T follicular helper cell (primary cell): ENCODE measurements at places on chromosomes 7 and 10.

GRCh38 chr7:130880668-130881067 lies 146.7 kb upstream of the KLF14 start:
- DNase-seq, result no peak

GRCh38 chr7:101676956-101677355 lies 47.9 kb upstream of the MYL10 start:
- no peak for DNase-seq

DNA sequence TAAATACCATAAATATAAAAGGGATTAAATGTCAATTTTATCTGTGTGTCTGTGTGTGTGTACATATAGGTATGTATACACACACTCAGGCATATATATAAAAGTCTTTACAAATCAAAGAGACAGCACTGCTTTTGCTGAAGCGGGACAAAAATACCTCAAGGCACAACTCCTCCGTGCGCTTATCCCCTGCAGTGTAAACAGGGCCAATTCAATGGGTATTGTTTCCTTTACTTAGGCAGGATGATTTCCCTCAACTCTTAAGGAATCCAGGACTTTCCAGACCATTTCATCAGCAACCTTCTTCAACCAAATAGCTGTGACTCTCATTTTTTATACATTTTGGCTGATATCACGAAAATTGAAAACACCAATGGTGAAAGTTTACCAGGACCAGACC lies 227.7 kb downstream of the CRPPA start:
- no peak for DNase-seq

- DNase-seq, result no peak
These were observed 151.2 kb upstream of the MINDY3 start for GRCh38 chr10:16011548-16011947.

- no peak for DNase-seq
These were observed 136.4 kb downstream of the WNT2 start for GRCh38 chr7:117186218-117187010.

DNA sequence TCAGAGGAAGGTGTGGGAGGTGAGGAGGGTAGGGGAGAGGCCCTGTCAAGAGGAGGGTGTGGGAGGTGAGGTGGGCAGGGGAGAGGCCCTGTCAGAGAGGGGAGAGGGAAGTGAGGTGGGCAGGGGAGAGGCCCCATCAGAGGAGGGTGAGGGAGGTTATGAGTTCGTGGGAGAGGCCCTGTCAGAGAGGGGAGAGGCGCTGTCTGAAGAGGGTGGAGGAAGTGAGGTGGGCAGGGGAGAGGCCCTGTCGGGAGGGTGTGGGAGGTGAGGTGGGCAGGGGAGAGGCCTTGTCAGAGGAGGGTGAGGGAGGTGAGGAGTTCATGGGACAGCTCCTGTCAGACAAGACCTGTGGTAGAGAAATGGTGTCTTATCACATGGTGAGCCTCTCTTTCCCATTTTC lies 74.4 kb downstream of the INPP5A start:
- DNase-seq, result no peak

DNA sequence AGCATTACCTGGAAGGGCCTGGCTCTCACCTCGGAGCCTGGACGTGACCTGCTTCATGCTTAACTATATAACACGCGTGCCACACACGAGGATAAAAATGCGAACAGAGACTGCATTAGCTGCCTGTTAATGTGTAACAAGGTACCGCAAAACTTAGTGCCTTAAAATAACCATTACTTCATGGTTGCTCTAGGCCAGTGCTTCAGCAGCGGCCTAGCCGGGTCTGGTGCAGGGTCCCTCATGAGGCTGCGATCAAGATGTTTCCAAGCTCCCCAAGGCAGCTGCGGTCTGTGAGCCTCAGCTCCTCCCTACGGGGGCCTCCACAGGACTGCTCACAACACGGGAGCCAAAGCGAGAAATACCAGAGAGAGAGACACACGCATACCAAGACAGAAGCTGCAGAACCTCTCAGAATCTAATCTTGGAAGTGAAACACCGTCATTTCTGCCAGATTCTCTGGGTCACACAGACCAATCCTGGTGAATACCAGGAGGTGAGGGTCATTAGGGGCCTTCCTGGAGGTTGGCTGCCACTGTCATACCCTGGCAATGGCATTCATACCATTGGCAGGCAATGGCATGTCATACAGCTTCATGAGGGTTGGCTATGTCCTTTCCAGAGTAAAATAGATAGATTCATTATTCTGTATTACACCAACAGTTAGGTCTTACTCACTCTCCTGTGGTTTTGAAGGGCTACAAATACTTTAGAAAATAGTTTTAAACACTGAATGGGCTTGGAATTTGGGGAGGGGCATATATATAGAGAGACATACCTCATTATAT lies 94.5 kb downstream of the HIPK2 start:
- no peak for DNase-seq

DNA sequence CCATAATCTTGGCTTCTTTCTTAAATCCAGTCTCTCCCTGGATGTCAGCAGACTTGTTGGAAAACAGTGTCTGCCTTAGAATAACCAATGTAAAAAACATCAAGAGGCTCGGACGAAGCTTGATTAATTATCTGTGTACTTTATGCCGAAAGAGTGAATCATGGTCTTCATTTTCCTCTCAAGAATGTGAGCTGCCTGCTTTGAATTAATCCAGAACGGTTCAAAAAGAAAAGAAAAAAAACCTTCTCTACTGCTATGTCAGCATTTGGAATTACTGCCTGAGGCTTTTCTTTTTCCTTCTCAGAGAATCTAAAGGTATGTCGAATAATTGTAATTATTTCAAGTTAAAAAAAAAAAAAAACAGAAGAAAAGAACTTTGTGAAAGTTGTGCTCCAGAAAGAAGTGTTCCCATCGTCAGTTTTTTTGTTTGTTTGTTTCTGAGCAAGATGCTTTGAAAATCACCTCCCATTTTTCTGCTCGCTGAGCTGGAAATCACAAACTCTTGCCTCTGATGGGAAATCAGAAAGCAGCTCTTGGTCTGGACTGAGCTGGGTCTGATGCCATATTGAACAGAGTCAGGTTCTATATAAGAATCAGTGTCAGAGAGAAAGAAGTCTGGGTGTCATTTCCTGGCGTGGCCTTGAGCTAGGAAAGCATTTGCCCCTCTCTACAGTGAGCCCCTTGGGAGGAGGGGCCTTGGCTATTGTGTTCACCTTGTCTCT lies 20.2 kb downstream of the PLPP4 start:
- DNase-seq, result no peak

GRCh38 chr7:123120286-123120685 lies 79.5 kb downstream of the SLC13A1 start:
- no peak for DNase-seq

GRCh38 chr10:129548600-129548999 lies 81.6 kb downstream of the MGMT start:
- DNase-seq, result no peak

- DNase-seq, result no peak
These were observed 9.7 kb downstream of the STAMBPL1 start for GRCh38 chr10:88889559-88890337.

GRCh38 chr7:137209151-137209817 lies 134.2 kb downstream of the PTN start:
- no peak for DNase-seq

- no peak for DNase-seq
These were observed 7.7 kb downstream of the DPCD start for GRCh38 chr10:101595591-101596433.

- no peak for DNase-seq
These were observed 127.3 kb downstream of the ARHGAP22 start for GRCh38 chr10:48477616-48478015.

GRCh38 chr7:44112231-44112996 lies 8.3 kb downstream of the AEBP1 start:
- no peak for DNase-seq

DNA sequence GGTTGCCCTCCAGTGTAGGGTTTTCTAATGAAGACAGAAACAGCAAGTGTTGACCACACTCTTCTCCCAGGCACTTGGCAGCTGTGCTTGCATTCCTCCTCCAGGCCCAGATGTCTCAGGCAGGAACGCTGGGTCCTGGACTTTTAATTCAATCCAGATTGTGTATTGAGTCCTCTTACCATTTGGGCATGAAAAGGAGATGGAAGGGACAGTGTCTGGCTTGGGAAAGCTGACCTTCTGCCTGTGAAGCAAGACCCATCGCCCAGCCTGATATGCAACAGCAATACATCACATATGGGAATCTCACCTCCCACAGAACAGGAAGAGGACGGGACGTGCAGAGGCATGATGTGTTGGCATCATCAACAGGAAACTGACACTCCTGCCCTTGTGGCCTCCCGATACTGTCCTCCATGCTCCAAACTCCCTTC lies 174.4 kb upstream of the LYZL2 start:
- no peak for DNase-seq
